Common myeloid progenitor, CD34-positive (primary cell): ENCODE measurements at places on chromosomes 11 and 22.

DNA sequence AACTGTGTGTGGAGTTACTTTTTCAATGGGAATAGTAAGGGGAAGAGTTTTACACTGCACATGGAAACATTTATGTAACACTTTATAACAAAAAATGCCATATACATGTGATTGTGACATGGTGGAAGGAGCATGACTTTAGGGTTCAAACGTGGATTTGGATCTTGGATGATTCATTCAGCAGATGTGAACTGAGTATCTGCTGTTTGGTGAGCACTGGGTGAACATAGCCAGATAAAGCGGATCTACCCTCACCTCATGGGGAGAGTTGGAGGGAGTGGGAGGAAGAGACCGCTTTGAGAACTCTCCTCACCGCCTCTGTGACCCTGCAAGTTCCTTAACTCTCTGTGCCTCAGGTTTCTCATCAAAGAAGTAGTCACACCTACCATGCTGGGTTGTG is 3.1 kb downstream of the NAA40 start:
- no peak for DNase-seq

- DNase-seq, result no peak
Observed at GRCh38 chr22:40417881-40418280, 47.5 kb downstream of the SGSM3 start.

GRCh38 chr11:64306876-64307622 is 1.7 kb downstream of the ESRRA start:
- DNase-seq, result no peak

GRCh38 chr22:30828187-30829155 is 133.8 kb downstream of the OSBP2 start:
- no peak for DNase-seq

DNA sequence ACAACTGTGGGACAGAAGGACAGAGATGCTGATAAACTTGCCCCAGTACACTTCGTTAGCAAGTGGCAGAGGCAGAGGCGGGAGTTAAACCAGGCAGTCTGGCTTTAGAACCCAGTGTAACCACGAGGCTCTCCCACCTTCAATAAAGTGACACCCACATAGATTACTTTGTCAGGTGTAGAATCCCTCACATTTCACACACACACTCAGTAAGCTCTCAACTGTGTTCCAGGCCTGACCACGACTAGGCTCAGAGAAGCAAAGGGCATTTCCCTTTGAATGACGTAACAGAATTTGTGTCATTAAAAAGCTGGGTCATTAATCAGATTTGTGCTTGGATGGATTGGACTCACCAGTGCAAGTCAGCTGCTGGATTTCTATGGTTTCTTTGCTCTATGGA is 118.3 kb upstream of the RCN1 start:
- no peak for DNase-seq

DNA sequence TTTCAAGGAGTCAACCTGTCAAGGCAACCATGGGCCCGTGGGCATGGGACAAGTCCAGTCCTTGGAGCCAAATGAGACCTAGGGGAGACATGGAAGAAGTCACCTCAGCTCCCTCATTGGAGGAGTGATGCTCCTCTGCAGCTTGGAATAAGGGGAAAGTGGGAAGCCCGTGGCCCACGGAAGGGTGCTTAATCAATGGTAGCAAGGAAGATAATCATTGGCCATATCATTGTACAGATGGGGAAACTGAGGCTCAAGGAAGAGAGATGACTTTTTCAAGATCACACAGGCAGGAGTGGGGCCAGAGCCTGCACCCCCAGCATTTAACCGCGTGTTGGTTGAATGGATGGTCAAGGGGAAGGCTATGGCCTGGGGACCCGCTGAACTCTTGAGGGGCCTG is 133.0 kb downstream of the OSBP2 start:
- DNase-seq, result no peak

DNA sequence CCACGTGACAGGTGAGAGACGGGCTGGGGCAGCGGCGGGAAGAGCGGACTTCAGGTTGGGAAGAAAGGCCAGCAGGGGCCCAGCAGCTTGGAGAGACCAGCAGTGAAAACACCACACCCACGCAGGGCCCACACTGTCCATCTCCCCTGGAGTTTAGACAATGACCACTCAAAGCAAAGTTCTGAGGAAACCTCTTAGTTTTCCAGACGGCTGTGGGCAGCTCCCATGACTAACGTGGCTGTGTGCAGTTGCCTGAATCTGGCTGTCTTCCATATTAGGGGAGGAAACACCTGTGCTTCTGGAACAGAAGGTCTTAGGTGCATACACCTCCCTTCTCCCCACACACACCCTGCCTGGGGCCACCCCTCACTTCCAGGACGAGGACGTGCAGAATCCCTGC is 70.6 kb upstream of the TTLL12 start:
- peak; percentile 97 for DNase-seq

GRCh38 chr11:7967826-7968225 is 2.6 kb upstream of the NLRP10 start:
- no peak for DNase-seq

DNA sequence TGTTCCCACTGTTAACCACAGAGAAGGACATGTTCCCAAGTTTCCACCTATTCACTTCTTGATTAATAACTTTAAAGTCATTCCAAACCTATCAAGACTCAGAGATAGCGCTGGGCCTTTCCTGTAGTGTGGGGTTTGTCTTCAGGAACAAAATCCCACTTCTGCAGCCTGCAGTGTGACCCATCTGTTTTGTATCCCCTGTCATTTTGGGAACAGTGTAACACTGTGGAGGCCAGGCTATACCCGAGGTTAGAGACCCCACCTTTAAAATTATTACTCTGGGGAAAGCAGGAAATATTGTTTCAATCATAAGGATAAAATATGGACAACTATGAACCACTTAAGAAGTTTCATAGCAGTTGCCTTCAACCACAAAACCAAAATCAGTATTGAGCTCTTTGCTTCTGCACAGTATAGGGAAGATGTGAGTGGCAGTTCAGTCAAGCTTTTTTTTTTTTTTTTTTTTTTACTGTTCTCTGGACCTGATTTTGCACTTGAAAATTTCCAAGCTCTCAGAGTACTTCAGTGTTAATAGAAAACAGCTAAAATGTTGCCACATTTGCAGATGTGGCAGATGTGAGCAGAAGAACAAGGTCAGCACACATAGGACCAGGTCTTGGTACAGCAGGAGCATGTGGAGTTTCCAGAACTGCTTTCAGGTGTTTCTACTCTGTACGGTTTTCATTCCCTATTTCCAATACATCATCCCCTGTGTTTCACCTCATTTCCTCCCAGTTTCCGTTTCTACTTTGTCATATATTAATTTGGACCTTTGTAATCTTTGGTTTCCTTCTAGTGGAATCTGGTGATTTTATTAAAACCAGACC is 121.5 kb downstream of the MAML2 start:
- no peak for DNase-seq
